ENCODE measurements at places on chromosomes 3 and 15.

DNA sequence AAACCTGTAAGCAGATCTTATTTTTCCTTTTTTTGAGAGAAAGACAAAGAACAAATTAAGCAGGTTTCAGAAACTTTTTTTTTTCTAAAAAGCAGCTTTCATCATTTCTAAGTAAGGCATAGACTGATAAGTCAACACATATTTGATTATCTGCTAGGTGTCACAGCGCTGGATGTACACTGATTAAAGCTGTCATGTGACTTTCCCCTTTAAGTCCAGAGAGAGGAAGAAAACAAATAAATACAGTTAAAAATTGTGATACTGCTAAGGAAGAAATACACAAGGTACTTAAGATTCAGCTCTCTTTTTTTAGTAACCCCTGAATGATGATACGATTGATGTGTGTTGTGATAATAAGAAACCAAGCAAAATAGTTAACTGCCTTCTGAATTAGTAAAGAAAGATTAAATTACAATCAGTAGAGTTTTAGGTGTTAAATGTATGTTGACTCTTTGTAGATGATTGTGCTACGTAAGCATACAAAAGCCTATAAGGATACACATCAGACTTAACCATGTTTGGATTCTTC lies 2.8 kb downstream of the GLCE start:
- DNase-seq, result no peak

GRCh38 chr3:69149586-69149985 lies 27.2 kb upstream of the LMOD3 start:
- no peak for DNase-seq

GRCh38 chr3:31565288-31565687 lies 32.6 kb downstream of the STT3B start:
- DNase-seq, result no peak

GRCh38 chr15:33516563-33516962 lies 205.8 kb downstream of the RYR3 start:
- DNase-seq, result no peak

Measured in fibroblast of skin of right biceps (primary cell).